ENCODE measurements at places on chromosomes 2 and 18. TPM values are rescaled to one million over a fixed set of nuclear protein-coding genes. Genes with fewer than 3 reads are reported as not detected.

The DUSP19 gene
- total RNA-seq = 2.5 TPM

The EVA1A gene
- 0.13 TPM for total RNA-seq

The PRLH gene
- not detected for total RNA-seq

The ANKAR gene
- 2.0 TPM for total RNA-seq

The KCNG3 gene
- total RNA-seq = 0.50 TPM

The RSAD2 gene
- 4.3 TPM for total RNA-seq

The LINC00305 gene
- total RNA-seq = not detected

The GCG gene
- total RNA-seq = not detected

- no peak for DNase-seq
Observed at GRCh38 chr18:59159986-59160385, 20.3 kb downstream of the SEC11C start.

GRCh38 chr2:101895039-101895438, 96.7 kb upstream of the IL1R2 start:
- no peak for DNase-seq

GRCh38 chr18:79208906-79209305, 139.7 kb downstream of the ATP9B start:
- DNase-seq = no peak

- no peak for DNase-seq
Observed at GRCh38 chr2:240248721-240249422, 108.4 kb upstream of the OTOS start.

DNA sequence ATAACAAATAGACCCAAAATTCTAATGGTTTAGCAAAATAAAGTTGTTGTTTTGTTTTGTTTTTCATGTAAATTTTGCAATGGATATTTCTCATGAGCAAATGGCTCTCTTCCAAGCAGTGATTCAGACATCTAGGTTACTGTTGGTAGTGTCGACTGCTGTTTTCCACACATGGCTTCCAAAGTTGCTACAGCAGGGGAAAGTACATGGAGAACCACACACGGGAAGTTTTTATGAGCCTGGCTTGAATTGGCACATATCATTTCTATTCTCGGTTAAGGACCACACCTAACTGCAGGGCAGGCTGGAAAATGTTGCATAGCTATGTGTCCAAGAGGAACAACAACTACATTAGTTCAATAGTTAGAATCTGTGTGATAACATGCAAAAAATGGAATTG, 262.1 kb downstream of the GALNT13 start:
- DNase-seq = no peak

- no peak for DNase-seq
Observed at GRCh38 chr2:46095830-46096229, 201.4 kb upstream of the EPAS1 start.

GRCh38 chr2:121075006-121075551, 209.9 kb downstream of the TFCP2L1 start:
- DNase-seq = no peak

GRCh38 chr18:57025540-57025939, 121.3 kb upstream of the BOD1L2 start:
- no peak for DNase-seq

- DNase-seq = no peak
Observed at GRCh38 chr2:169623235-169623634, 39.1 kb downstream of the PPIG start.

DNA sequence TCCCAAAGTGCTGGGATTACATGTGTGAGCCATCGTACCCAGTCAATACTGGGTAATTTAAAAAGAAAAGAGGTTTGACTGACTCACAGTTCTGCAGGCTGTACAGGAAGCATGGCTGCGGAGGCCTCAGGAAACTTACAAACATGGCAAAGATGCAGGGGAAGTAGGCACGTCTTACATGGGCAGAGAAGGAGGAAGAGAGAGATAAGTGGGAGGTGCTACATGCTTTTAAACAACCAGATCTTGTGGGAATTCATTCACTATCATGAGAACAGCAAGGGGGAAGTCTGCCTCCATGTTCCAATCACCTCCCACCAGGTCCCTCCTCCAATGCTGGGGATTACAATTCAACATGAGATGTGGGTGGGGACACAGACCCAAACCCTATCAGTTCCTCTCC, 192.5 kb downstream of the ATAD2B start:
- no peak for DNase-seq

- DNase-seq = no peak
Observed at GRCh38 chr18:69401226-69401971, 711 bp downstream of the DOK6 start.

DNA sequence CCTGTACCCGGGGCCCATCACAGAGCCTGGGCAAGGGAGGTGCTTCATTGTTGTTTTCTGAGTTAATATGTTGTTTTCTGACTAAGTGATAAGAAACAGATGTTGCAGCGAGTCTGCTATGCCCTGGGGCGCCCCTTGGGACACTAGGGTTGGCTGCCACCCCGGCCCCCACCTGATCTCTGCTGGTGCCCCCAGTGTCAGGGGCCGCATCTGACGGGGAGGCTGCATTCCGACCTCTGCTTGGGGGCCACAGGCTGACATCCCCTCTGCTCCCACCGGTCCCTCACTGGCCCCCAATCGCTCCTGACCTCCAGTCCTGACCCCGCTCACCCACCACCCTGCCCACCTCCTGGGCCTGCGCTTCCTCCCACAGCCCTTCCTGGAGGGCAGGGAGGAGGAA, 65.9 kb downstream of the LONRF2 start:
- no peak for DNase-seq

DNA sequence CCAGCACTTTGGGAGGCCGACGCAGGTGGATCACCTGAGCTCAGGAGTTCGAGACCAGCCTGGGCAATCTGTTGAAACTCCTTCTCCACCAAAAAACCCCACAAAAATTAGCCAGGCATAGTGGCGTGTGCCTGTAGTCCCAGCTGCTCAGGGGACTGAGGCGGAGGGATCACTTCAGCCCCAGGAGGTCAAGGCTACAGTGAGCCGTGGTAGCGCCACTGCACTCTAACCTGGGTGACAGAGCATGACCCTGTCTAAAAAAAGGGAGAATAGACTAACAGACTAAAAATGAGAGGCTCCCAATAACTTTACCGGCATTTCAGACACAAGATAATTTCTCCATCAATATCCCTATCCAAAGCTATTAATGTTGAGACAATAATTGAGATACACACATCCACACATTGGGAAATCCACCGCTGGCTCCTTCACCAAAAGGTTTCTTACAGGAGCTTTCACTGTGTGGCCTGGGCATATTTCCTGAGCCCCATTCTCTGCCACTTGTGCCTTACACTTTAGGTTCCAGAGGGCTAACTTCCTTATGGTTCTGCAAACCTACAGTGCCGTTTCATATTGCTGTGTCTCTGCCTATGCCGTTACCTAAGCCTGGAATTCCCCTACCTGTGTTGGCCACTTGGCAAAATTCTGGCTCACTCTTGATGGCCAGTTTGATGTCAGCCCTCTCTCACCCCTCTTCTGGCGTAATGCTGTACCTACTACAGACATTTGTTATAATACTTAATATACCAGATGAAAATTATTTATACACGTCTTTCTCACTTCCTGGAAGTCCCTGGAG, 115.8 kb upstream of the ZFP36L2 start:
- no peak for DNase-seq

GRCh38 chr2:99925960-99926359, 216.4 kb downstream of the AFF3 start:
- no peak for DNase-seq

- no peak for DNase-seq
Observed at GRCh38 chr2:62478093-62478580, 27.9 kb downstream of the TMEM17 start.

DNA sequence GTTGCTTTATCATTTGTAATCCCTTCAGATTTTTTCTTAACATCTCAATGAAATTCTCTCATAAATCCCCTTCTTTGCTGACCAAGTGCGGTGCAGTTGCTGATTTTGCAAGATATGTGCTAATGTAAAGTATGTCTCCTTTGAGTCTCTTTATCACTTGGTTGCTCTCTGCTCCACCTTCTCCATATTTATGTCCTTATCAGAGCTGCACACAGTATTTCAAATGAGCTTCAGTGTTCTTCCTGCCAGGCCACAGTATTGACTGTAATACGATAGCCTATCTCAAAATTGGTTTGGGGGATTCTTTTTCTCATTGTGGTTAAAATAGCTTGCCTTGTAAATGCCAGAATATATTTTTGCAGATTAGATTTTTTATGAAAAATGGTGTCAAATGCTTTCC, 32.2 kb downstream of the MAIP1 start:
- DNase-seq = no peak

DNA sequence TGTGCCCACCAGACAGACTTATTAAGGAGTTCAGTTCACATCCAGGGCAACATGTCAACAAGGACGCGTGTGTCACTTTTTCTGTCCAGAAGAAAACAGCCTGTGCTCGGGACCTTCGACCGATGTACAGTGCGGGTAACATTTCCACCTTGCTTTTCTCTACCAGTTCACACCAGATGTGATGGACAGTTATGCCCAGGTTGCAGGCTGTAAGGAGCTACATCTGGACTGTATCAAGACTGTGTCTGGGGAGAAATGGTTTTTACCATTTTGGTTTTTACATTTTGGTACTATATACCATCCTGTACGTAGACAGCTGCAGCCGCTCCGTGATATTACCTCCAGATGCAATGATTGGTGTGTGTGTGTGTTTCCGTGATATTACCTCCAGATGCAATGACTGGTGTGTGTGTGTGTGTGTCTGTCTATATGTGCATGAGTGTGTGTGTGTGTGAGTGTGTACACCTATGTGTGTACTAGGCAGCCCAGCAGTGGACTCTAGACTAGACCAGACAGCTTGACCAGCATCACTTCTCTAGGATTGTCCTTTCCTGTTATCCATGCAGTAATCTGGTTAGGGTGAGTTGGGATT, 118.0 kb downstream of the COL6A3 start:
- no peak for DNase-seq

- DNase-seq = no peak
Observed at GRCh38 chr18:5770176-5770575, 125.1 kb downstream of the TMEM200C start.

Measured in activated T-cell treated with anti-CD3 and anti-CD28 coated beads, Interleukin-2, amount 50 U/mL, for 4 hours (primary cell).